Stimulated activated CD8-positive, alpha-beta memory T cell treated with anti-CD3 and anti-CD28 coated beads, Interleukin-4, amount 100 ng/mL, for 4 hours (primary cell): ENCODE measurements at places on chromosomes 2 and 18.

- no peak for DNase-seq
Measured at GRCh38 chr2:238295144-238296112, 7.0 kb upstream of the PER2 start.

DNA sequence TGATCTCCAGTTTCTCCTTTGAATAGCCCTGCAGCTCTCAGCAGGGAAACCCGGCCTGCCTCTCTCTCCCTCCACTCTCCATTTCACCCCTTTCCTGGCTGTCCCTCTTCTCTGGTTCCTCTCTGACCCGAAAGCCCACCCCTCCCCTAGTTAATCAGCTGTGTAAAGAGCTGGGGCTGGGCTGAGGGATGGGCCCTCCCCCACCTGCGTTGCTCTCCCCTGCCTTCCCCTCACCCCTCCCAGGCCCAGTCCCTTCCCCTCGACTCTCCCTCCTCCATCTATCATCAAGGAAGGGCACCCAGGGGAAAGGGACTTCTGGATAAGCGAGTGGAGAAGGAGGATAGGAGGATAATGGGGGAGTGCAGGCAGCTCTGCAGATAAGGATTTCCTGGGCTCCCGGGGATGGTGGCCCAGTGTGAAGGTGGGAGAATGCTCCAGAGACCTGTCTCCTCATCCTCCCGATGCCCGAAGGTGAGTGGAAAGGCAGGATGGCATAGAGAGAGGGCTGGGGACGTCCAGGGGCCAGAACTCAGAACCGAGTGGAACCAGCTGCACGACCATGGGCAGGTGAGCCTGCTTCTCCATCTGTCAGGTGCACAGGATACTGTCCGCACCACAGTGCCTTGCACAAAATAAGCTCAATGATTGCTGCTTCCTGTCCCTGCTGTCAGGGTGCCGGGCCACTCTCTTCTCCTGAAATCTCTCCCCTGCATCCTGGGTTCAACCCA, 12.0 kb downstream of the SLC30A3 start:
- DNase-seq: no peak

GRCh38 chr18:42025491-42025890, 70.5 kb downstream of the PIK3C3 start:
- DNase-seq: no peak

DNA sequence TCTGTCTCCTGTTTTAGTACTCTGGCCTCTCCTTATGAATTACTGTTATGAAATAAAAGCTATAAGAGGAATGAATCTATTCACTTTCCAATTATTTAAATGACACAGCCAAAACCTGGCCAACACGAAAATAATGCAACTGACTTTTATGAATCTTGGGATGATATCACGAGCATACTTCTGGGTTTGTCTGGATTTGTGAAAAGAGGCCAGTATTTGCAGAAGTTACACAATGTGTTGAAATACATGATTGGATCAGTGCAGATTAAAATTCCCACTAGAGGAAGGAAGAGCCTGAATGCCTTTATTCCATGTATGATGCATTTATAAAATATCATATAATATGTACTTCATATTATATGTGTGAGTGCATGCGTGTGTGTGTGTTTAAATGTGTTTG, 418.2 kb downstream of the GRB14 start:
- DNase-seq: no peak

DNA sequence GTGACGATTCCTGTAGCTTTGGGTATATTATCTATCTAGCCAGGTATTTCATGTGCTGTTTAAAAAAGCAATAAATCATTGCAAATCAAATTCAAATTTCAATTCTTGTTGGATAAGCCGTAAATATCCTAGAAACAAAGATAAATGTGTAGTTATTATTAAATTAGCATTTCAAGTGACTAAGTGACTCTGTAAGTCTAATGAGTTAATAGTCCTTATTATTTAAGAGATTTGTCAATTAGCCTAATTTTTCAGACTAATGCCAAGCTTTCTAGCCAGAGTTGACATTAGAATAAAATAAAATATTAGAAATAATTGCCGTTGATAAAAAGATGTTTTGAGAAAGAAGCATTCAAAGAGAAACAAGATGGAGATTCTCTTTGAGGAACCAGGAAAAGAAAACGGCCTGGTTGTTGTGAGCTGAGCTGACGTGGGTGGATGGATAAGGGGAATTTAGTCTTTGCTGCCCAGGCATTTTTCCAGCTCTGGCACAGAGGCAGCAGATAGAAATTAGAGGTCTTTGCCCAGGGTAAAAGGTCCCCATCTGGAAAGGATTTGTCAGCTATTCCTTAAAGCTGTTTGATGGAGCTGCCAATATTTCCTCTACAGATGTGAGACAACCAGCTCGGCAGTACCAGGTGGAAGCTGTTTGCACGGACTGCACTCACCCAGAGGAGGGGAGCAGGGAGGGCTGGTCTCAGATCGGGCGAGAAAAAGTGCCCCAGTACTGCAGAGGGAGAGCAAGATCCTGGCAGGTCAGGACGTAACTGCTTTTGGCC, 117.3 kb upstream of the SEC11C start:
- DNase-seq: no peak

GRCh38 chr2:226552571-226553285, 246.9 kb downstream of the IRS1 start:
- DNase-seq: no peak
